ENCODE measurements at places on chromosomes 1 and 21.

DNA sequence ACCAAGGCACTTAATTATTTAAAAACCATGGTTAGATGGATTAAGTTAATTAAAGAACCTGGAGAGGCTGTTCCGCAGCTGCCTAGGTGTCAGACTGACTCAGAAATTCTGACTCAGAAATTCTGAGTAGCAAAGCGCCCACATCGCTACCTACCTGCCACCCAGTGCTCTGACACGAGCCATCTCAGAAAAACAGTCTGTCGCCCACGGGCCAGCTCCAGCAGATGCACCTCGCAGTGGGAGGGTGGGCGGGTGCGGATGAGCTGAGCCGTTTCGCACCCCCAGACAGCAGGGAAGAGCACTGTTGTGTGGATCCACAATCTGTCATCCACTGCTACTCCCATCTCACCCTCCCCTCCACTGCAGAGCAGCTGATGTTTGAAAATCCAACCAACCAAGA lies 13.5 kb downstream of the KCNK1 start:
- DNase-seq = no peak

- DNase-seq = no peak
These were observed 37.8 kb upstream of the EFHD2 start for GRCh38 chr1:15371610-15372545.

DNA sequence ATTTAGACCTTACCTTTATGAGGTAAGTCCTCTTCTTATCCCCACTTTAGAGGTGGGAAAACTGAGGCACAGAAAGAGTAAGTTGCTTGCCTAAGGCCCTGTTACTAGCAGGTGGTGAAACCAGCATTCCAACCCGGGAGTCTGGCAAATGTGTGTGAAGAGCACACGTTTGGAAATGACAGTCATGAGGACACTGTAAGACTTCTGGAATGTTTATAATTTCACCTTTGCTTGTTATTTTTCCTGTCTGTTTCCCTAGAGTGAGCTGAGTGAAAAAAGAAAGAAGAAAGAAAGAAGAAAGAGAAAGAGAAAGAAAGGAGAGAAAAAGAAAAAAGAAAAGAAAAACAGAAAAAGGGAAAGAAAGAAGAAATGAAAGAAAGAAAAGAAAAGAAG lies 21.2 kb upstream of the LGALS8 start:
- DNase-seq = no peak

DNA sequence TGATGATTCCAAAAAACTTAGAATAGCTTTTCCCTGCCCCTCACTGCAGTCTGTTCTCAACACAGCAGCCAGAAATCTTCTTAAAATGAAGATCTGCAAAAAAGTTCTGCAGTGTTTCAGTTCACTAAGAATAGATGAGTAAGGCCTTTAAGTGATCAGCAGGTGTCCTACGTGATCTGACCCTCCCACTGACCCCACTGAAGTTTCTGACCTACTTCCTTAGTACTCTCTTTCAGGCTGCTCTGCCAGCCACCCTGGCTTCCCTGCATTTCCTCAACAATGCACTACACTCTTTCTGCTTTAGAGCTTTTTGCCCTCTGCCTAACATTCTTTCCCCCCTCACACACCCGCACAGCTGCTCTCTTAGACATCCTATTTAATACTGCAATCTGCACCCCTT lies 182.5 kb downstream of the AKT3 start:
- DNase-seq = no peak

DNA sequence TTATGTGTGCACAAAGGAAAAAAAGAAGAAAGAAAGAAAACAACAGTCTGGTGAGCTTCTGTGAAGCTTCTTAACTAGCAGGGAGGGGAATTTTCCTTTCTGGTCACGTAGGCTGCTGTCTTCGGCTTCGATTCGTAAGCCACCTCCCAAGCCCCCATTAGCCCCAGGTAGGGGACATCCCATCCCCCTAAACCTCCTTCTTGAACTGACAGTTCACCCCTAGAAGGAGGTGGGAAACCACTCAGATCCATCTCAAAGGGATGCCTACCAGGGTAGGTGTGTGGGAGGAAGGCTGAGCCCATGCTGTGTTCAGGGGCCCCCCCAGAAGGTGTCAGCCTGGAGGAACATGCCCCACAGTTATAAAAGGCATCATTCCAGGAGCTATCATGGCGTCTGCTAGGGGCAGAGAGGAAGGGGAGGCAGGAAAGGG lies 25.8 kb downstream of the CD247 start:
- DNase-seq = peak; percentile 48

GRCh38 chr21:24025101-24025500 lies 1582.2 kb downstream of the MRPL39 start:
- no peak for DNase-seq

- DNase-seq = peak; percentile 77
These were observed 15.1 kb downstream of the BLACAT1 start for GRCh38 chr1:205440476-205441317.
